Aorta (tissue), 5 donors: ENCODE measurements at places on chromosomes 2 and 18. TPM values are rescaled to one million over a fixed set of nuclear protein-coding genes. Genes with fewer than 3 reads are reported as not detected.

ASB18 gene
- total RNA-seq: not detected

MALL gene
- total RNA-seq: 21.7 TPM

FARSB gene
- 12.6 TPM for total RNA-seq

GALNT5 gene
- total RNA-seq: 4.5 TPM

ADCYAP1 gene
- total RNA-seq: 6.5 TPM

CYP26B1 gene
- 12.9 TPM for total RNA-seq

CFAP65 gene
- not detected for total RNA-seq

DNA sequence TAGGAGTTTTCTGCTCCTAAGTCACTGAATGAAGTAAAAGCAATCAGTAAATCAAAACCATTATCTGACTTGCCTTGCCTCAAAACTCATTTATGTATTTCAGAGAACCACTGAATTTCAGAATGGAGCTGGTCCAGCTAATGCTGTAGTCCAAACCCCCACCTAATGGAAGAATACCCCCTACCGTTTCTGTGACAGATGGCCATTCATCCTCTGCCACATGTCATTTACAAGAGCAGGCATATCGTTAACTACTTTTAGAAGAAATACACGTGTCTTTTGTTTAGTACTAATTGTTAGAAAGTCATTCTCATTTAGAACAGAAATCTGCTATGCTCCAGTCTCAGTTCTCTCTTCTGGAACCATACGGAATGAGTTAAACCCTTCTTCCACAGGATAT lies 12.8 kb upstream of the GALNT5 start:
- H3K4me1 ChIP-seq: no peaks in the 10 kb centered on the region
- H3K36me3 ChIP-seq: no peaks in the 10 kb centered on the region
- H3K27me3 ChIP-seq: no peaks in the 10 kb centered on the region
- no peak overlapping the region for H3K27ac ChIP-seq
- no peak overlapping the region for H3K4me3 ChIP-seq
- DNase-seq: no peak

DNA sequence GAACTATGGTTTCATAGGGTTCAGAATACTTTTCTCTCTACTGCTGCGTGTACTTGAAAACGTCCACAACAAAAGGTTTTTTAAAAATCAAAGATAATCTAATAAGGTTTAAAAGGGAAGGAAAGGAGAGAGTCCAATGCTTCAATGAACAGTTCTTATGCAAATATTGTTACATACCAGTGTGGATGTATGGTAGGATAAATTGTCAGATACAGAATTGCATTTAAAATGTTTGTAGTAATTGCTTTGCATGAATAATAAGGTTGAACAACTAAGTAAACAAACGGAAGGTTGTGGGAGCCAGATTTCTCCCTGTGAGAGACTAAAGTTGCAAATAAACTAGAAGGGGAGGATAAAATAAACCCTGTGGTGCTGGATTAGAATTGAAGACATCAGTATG lies 53.8 kb upstream of the RBBP8 start:
- H3K4me1 ChIP-seq: no peaks in the 10 kb centered on the region
- no peak overlapping the region for H3K27ac ChIP-seq
- DNase-seq: no peak
- no peaks in the 10 kb centered on the region for H3K27me3 ChIP-seq
- H3K36me3 ChIP-seq: no peaks in the 10 kb centered on the region

- H3K27ac ChIP-seq: no peak overlapping the region
- no peaks in the 10 kb centered on the region for H3K27me3 ChIP-seq
- no peaks in the 10 kb centered on the region for H3K36me3 ChIP-seq
- no peak overlapping the region for H3K4me3 ChIP-seq
- DNase-seq: no peak
Measured at GRCh38 chr2:33984131-33984530, 385.0 kb upstream of the FAM98A start.

DNA sequence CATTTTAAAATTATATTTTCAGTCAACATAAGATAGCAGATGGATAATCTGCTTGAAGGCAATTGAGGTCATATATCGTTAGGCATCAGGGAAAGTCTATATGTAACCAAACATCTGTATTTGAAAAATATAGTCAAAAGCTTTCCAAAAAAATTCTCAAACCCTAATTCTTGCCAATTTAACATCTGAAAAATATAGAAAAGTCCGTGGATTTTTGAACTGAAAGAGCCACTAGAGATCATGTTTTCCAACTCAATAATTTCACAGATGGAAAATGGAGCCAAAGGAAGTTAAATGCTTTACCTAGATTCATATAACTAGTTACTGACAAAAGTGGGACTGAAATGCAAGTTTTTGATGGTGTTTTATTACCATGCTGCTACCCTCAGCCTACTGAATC lies 185.1 kb upstream of the ZNF804A start:
- H3K27ac ChIP-seq: no peak overlapping the region
- no peak for DNase-seq
- H3K4me1 ChIP-seq: no peaks in the 10 kb centered on the region
- no peaks in the 10 kb centered on the region for H3K36me3 ChIP-seq

DNA sequence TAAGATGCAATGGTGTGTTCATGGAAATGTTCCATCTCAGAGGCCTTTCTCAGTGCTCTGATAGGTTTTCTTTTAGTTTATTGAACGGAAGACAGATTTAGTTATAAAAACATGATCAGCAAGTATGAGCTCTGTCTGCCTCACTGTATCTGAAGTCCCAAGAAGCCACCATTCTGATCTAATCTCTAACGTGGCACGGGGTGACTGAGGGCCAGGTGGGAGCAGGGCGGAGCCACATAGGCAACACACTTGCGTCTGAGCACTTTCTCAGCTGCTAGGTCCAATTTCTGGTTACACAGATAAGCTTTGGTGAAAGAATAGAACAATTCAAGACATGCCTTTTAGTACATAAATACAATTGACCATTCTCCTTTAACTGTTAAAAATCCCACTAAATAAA lies 60.4 kb downstream of the SNTG2 start:
- no peaks in the 10 kb centered on the region for H3K27me3 ChIP-seq
- no peaks in the 10 kb centered on the region for H3K4me1 ChIP-seq
- no peak for DNase-seq
- no peak overlapping the region for H3K27ac ChIP-seq

DNA sequence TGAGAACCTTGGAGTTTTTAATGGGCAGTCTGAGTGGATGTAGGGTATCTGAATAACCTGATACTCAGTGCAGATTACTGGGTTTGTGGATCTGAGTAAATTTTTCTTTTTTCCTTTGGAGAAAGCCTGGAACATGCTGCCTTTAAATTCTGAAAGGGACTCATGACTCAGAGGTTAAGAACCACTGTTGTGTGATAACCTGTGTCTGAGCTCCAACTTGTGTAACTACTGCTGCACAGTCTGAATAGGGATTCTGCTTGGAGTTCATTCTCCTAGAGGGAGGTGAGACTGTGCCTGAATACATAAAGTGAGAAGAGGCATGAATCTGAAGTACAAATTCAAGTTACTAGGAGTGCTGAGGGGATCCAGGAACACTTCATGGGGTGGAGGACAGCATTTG lies 36.2 kb downstream of the KDM3A start:
- no peak for DNase-seq
- peak overlapping the region; percentile 83 for H3K27ac ChIP-seq
- peaks cover 11% of the 10 kb centered on the region for H3K36me3 ChIP-seq
- H3K4me1 ChIP-seq: peaks cover 12% of the 10 kb centered on the region

GRCh38 chr2:238498188-238498587 lies 71.5 kb downstream of the ASB1 start:
- no peak overlapping the region for H3K4me3 ChIP-seq
- no peaks in the 10 kb centered on the region for H3K36me3 ChIP-seq
- no peak overlapping the region for H3K27ac ChIP-seq
- H3K4me1 ChIP-seq: no peaks in the 10 kb centered on the region
- DNase-seq: no peak

GRCh38 chr2:10500601-10501361 lies 52.7 kb upstream of the ODC1 start:
- H3K4me1 ChIP-seq: no peaks in the 10 kb centered on the region
- no peaks in the 10 kb centered on the region for H3K27me3 ChIP-seq
- no peaks in the 10 kb centered on the region for H3K36me3 ChIP-seq
- no peak overlapping the region for H3K27ac ChIP-seq

DNA sequence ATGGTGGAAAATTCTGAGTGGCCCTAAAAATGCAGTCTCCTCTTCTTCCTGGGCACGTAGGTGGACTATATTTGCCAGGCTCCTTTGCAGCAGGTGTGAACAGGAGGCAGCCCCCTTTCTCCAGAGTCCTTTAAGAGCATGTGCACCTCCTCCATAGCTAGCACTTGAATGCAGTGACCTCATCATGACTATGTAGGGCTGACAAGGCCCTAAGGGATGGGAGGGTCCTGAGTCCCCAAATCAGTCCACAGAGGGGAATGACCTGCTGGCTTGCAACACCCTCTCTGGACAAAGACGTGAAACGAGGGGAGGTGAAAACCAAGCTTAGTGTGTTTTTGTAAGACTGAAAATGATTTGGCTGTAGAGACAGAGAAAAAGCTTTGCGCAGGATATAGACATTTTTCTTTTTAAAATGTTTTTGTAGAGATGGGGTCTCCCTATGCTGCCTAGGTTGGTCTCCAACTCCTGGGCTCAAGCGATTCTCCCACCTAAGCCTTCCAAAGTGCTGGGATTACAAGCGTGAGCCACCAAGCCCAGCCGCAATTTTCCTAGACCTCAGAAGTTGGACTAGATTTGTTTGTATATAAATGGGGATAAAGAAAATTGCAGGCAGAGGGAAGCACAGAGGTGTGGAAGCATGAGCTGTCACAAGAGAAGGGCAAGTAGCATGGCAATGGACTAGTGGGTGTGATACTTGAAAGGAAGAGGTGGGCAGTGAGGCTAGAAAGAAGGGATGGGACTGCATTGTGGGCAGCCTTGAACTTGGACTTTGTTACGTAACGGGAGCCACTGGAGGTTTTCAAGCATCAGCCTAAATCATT lies 28.8 kb downstream of the LONRF2 start:
- no peak overlapping the region for H3K27ac ChIP-seq
- DNase-seq: no peak
- no peak overlapping the region for H3K4me3 ChIP-seq
- H3K27me3 ChIP-seq: no peaks in the 10 kb centered on the region

- no peak for DNase-seq
- no peaks in the 10 kb centered on the region for H3K4me1 ChIP-seq
- H3K36me3 ChIP-seq: no peaks in the 10 kb centered on the region
Measured at GRCh38 chr2:233247744-233248143, 3.7 kb upstream of the ATG16L1 start.

GRCh38 chr2:241570961-241571581 lies 12.5 kb downstream of the BOK start:
- DNase-seq: peak; percentile 66
- no peaks in the 10 kb centered on the region for H3K27me3 ChIP-seq
- no peak overlapping the region for H3K27ac ChIP-seq
- no peak overlapping the region for H3K4me3 ChIP-seq
- H3K4me1 ChIP-seq: no peaks in the 10 kb centered on the region

DNA sequence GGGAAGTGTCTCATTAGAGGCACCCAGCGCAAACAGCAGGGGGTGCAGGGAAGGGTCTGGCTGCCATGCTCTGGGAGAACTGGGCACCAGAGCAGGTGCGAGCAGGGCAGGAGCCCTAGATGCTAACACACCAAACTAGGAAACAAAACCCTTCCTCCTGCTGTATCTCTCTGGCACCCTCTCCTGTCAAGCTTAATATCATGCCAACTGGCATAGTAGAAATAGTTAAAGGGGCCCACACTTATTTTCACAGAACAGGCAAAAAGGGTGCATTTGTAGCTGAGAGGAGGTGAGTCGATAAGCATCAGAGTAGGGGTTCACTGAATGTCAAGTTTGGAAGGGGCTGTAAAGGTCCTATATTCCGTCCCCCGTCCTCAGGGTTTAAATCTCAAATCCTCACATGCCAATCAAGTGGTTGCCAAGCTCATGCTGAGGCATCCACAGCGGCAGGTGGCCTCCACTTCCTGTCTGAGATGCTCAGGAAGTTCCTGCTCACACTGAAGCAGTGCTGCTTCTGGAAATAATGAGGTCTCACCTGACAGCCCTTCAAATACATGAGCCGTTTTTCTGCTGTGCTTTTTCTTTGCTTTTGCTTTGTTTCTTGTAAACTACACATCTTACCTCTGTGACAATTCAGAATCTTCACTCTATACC lies 14.9 kb upstream of the ACKR3 start:
- H3K27ac ChIP-seq: no peak overlapping the region
- no peak for DNase-seq
- H3K4me1 ChIP-seq: no peaks in the 10 kb centered on the region

GRCh38 chr2:126838716-126838985 lies 60.0 kb upstream of the TEX51 start:
- no peaks in the 10 kb centered on the region for H3K27me3 ChIP-seq
- H3K27ac ChIP-seq: no peak overlapping the region

- no peak overlapping the region for H3K27ac ChIP-seq
- H3K4me1 ChIP-seq: no peaks in the 10 kb centered on the region
- H3K4me3 ChIP-seq: no peak overlapping the region
- peaks cover 3% of the 10 kb centered on the region for H3K36me3 ChIP-seq
- DNase-seq: no peak
Measured at GRCh38 chr2:62966991-62967390, 83.6 kb upstream of the OTX1 start.

DNA sequence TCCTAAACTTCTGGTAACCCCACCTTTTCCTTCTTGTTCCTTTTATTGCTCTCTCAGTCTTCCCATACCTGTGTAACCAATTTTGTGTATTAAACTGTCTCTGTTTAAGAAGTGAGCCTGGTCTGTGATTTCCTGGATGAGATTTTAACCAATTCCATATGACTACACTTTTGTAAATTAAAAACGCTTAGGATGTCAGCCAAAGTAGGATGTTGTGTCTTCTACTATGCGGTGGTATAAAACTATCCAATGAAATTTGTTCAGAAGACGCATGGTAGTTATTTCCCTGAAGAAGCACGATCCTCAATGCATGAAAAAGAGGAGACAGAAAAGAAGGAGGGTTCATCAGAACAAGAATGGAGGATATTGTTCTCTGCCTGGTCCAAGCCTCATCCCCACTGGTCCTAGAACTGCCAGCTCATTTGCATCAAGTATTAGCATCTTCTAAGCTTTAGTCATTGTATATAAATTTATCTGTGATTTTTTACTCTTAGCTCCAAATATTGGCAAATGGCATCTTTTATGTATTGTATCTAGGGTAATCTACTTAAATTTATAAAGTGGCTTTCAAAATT lies 127.4 kb downstream of the TGIF1 start:
- no peak for DNase-seq
- H3K36me3 ChIP-seq: no peaks in the 10 kb centered on the region
- no peaks in the 10 kb centered on the region for H3K27me3 ChIP-seq
- H3K4me3 ChIP-seq: no peak overlapping the region
- no peak overlapping the region for H3K27ac ChIP-seq

DNA sequence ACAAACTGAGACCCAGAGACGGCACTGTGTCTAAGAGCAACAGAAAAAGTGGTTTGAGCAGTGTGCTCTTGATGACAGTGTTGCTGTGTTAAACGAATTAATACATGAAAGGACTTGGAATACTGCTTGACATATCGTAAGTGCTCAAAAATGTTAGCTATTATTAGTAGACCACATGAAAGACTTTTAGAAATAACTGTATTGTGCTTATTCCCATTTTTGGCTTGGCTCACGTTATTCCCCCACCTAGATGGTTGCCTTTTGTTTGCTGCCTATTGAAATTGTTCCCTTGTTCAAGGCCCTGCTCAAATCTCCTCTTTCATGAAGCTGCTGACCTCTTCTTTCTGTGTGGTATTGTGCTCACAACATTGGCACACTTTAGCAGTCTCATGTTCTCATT lies 27.8 kb upstream of the C2orf74 start:
- H3K36me3 ChIP-seq: no peaks in the 10 kb centered on the region
- DNase-seq: no peak
- no peak overlapping the region for H3K27ac ChIP-seq
- H3K4me3 ChIP-seq: no peak overlapping the region
- H3K4me1 ChIP-seq: no peaks in the 10 kb centered on the region
